ENCODE measurements at places on chromosomes 7 and 10.

DNA sequence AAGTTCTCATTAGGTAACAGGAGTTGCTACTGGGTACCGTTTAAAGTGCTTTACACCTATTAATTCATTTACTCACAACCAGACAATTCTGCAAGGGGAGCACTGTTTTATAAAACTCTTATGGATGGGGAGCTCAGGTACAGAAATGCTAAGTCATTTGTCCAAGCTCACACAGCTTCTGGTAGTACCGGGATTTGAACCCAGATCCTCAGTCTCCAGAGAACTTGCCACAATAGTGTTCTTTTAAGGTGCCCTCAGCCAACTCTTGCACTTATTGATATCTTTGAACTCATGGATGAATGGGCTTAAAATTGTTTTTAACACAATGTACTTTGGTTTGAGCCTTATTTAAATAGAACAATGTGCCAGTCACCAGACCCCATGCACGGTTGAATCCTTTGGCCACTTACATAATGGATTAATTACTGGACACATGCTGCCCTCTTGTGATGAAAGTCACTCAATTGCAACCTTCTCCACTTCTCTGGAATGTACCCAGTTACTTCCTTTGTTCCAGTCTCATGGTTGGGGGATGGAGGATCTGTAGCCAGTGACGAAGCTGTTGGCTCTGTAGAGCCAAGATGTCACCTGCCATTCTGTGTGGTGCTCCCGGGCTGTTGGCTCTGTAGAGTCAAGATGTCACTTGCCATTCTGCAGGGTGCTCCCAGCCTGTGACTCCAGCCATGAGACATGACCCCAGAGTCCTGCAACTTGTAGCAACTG, 65.6 kb downstream of the NOD1 start:
- DNase-seq: peak; percentile 90

DNA sequence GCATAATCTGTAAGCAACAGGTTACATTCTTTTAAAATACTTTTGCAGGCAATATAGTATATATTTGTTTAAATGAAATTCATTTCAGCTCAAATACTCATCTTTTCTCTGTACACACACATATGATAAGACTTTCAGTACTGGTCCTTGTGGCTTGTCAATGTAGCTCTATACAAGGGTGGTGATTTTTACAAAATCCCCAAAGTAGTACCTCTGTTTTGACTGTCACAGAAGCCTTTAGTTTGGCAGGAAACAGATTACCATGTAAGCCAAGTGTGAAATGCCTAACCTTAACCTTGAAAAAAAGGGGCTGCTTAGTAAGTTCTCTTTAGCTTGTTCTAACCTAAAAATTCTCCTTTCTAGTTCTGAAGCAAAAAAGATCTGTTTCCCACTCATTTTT, 87.9 kb downstream of the KCND2 start:
- DNase-seq: no peak

DNA sequence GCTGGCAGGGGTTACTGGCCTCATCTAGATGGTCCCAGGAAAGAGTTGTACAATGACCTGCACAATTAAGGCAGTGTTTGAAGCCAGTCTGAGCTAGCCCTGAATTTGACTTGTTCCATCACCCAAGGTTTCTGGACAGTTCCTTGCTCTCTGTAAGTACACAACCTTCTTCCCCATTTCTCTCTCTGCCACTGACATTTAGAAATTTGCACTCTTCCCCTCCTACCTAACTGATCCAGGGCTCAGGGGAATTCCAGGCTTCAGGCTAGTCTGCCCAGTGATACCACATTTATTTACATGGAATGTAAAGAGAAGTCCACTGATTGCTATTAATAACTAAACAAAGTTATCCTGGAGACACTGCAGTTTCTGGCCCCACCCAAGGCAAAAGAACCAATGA, 139.0 kb upstream of the GPR26 start:
- DNase-seq: no peak

- DNase-seq: no peak
Measured at GRCh38 chr10:48459270-48460150, 145.4 kb downstream of the ARHGAP22 start.

DNA sequence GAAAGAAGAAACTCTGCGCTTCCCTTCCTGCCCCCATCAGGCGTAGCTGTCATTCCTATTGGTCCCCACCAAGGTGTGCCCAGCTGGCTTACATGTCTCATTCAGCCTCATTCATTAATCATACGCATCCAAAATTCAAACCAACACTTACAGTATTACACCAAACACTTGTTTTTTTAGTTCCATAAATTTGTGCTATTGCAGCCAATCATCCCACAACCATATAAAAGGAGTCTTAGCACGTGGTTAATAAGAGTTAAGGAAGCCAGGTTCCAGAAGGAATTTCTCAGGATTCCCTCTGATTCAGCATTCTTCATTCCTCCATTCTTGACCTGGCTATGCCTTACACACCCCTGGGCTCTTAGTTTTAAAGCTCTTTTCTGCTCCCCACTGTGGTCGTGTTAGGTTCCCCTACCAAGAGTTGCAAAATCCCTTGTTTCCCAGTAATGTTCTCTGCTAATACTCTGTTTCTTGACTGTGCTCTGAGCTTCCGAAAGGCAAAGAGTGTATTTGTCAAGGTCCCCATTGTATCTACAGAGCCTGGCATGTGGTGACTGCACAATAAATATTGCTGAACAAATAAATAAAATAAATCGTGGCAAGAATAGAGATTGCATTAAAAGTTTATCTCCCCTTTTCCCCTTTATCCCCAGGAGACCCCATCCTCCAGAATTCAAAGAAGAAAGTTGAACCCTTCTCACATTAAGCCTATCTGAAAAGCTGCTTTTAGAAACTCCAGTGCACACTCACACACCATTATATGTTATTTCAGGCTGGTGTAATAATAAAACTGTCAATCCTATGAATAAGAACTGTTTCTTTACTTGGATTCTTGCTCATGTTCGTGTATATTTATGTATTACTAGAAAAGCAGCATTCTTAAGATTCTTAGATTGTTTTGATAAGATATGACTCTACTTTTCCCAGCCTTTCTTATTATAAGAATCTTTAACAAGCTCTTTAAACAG, 514.4 kb downstream of the INHBA start:
- DNase-seq: peak; percentile 49

DNA sequence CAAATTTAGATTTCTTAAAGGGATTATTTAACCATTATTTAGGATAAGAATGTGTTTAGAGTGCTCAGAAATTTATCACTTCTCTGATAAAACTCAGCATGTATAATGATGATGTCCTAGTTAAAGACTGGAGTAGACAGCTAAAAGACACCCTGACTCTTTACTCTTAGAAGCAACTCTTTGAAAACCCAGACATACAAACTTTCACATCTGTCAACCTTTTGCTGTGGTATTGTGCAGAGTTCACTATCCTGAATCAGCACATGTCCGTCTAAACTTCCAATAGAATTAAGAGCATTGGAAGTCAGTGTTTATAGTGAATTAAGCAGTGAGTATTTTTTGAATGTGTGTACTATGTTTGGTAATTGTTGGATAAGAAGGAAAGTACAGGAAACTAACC, 24.9 kb downstream of the ZNRF2 start:
- DNase-seq: no peak

- peak; percentile 14 for DNase-seq
Measured at GRCh38 chr10:110067960-110068770, 60.4 kb downstream of the ADD3 start.

GRCh38 chr10:4351723-4352413, 474.1 kb upstream of the AKR1E2 start:
- peak; percentile 27 for DNase-seq
